ENCODE measurements at places on chromosomes 2 and 18.

GRCh38 chr18:51153659-51154371 is 43.7 kb downstream of the MEX3C start:
- DNase-seq, result peak; percentile 69

- DNase-seq, result no peak
Measured at GRCh38 chr2:94982675-94983074, 42.8 kb upstream of the MAL start.

DNA sequence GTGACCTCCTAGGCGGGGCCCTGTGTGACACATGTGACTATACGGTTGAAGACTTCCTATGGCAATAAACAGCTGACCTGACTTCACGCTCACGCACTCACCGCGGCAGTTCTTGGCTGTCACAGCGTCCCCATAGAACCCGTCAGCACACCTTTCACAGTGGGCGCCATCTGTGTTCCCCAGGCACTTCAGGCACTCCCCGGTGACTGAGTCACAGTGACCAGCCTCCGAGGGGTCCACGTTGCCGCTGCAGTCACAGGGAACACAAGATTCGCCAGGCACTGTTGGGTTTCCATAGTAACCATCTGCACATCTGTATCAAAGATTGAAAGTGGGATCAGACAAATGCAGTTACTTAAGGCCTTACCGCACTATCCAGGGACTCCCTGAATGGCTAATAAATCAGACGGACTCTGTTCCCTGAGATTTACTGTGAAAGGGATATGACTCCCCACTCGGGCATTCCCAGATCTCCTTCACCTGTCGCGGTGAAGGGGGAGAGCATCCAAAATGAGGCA is 94.5 kb downstream of the LAMA1 start:
- no peak for DNase-seq

- no peak for DNase-seq
Measured at GRCh38 chr18:27579364-27579763, 394.3 kb upstream of the CHST9 start.

All from activated naive CD8-positive, alpha-beta T cell treated with anti-CD3 and anti-CD28 coated beads, Interleukin-2, amount 50 U/mL, for 24 hours (primary cell).